ENCODE measurements at places on chromosomes 2 and 18. TPM values are rescaled to one million over a fixed set of nuclear protein-coding genes. Genes with fewer than 3 reads are reported as not detected.

- H3K4me3 ChIP-seq, result peak overlapping the region; percentile 39
- peak; percentile 65 for DNase-seq
- peaks cover 50% of the 10 kb centered on the region for H3K27me3 ChIP-seq
- no peaks in the 10 kb centered on the region for H3K36me3 ChIP-seq
Observed at GRCh38 chr18:23619388-23619881, 33.1 kb upstream of the NPC1 start.

GRCh38 chr2:52391621-52392020 is 1359.7 kb upstream of the NRXN1 start:
- no peak overlapping the region for H3K27ac ChIP-seq
- H3K36me3 ChIP-seq, result no peaks in the 10 kb centered on the region
- H3K4me1 ChIP-seq, result no peaks in the 10 kb centered on the region

DNA sequence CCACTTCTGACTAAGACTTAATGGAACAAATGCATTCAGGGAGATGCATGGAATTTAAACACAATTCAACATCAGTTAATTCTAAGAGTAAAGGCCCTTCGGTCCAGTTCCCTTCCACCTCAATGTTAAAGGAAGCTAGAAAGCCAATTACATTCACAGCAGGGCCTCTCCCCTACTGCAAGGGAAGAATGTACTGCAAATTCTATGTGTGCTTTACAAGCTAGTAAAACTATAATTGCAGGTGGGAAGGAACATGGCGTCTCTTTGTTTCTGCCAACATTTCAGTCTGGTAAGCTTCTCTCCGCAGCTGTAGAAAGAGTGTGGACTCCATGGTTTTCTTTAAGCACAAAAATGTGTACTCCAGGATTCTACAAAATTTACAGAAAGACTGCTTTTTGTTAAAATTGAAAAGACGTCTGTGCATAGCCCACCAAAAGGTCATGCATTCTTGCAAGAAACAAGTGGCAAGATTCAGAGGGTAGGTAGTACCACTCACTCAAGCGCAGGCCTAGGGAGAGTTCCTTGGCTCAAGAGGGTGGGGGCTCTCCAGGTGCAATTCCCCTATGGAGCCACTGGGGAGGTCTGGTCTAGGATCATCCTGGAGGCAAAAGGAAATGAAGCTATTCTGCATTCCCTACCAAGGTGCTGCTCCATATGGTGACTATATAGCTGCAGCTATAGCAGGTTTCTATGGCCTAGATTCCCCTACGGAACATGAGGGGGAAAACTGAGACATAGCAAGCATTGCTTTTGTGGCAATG is 127.0 kb upstream of the FZD5 start:
- no peaks in the 10 kb centered on the region for H3K27me3 ChIP-seq
- no peak for DNase-seq
- H3K27ac ChIP-seq, result no peak overlapping the region
- no peak overlapping the region for H3K4me3 ChIP-seq
- H3K36me3 ChIP-seq, result no peaks in the 10 kb centered on the region
- H3K4me1 ChIP-seq, result no peaks in the 10 kb centered on the region

Gene IGFBP5
- total RNA-seq, result not detected

Gene GAREM1
- total RNA-seq, result not detected

Data from activated CD4-positive, alpha-beta T cell treated with anti-CD3 and anti-CD28 coated beads, Interleukin-2, amount 10 ng/mL, durations not matched to agents 24 days and 14 days (primary cell).